ENCODE measurements at places on chromosomes 1 and 21.

GRCh38 chr1:162025541-162025940, 1.9 kb upstream of the OLFML2B start:
- no peak for DNase-seq

DNA sequence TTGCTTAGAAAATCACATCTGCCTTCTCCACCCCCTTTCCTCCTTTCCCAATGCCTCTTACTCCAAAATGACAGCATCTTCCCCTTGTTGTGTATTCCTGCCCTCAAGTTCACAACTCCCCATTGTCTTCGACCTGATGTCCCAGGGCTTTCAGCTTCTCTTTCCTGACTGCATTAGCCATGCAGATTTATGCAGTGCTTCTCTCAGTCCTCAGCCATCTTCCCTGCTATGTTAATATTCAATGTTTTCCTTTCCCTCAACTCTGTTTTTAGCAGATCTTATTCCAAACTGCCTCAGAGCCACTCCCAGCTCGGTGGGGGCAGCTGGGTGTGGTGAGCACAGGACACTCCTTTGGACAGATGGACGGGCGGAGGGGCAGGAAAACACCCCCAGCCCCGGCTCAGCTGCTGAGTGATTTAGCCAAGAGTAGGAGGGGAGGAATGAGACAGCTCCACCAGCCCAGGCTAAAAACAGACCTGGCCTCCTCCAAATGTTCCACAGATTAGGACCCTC, 71.0 kb downstream of the CD2 start:
- DNase-seq, result no peak

DNA sequence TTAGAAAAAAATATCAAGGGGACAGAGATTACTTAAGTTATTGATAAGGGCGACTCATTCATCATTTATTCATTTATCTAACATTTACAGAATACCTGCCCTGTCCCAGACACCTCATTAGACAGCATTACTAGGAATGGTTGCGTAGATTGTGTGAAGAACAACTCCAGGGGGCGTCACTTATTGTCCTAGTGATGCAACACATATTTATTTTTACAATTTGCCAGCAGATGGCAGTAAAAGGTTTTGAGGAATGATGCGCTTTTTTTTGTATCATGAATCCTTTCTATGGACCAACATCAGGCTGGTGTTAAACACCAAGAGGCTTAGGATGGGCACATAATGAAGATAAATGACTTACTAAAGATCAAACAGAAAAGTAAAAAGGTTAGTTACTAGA, 5.5 kb downstream of the NCAM2 start:
- DNase-seq, result no peak

DNA sequence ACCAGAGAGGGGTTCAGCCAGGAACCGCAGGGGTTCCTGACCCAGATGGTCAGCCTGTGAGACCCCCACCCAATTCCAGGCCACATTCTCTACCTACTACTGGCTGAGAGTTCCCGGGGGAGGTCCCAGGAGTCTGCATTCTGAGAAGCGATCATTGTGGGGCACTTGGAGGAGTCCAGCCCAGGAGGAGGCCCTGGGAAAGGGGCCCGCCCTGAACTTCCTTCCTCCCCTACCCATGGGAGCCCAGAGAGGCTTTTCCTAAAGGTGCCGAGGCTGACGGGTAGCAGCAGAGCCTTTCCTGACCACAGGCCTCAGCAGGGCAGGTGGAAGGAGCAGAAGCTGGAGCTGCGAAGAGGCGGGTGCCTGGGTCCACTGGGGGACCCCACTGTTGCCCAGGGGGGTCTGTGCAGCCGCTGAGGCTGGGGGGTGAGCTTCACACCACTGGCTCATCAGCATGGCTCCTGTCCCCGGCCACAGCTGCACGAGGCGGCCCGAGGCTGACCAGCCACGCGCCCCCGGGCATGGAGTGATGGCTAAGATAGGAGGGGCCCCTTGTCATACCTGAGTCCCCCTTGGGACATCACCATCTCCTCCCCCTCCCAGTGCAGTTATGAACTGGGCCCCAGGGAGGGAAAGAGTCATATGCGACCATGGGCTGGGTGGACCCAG, 127.7 kb downstream of the PRDM16 start:
- DNase-seq, result no peak

GRCh38 chr1:151893176-151893924, 16.0 kb downstream of the THEM4 start:
- no peak for DNase-seq

DNA sequence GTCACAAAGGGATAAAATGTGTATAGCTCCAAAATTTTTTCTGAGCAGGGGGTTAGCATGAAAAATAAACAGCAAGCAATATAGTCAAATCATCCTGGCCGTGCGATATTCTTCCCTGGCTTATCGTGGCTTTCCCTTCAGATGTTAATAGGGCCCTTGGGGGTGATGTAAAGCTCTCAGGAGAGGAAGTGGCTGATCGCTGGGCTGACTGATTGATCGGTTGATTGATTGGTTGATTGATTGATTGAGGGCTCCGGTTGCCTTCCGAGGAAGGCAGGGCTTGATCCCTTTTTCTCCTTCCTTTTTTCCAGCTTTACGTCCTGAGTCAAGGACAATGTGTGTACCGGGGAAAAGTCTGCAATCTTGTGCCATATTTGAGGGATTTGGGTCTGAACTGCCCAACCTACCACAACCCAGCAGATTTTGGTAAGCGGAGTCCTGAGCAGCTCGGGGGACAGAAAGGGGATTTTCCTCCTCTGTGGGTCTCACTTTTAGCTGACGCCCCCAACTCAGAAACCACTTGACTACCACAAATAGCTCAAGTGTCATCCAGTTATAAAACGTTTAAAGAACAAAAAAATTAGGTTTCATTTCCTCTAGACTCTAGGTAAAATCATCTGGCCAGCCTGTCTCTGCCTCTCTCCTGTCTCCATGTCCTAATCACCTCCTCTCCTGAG, 29.5 kb downstream of the TFF3 start:
- no peak for DNase-seq

GRCh38 chr1:16073490-16074119, at the start of gene FAM131C:
Gene FAM131C (minus strand): TSS chr1:16073651. CDS start chr1:16073442, 209 bp downstream.
- peak; percentile 26 for DNase-seq

DNA sequence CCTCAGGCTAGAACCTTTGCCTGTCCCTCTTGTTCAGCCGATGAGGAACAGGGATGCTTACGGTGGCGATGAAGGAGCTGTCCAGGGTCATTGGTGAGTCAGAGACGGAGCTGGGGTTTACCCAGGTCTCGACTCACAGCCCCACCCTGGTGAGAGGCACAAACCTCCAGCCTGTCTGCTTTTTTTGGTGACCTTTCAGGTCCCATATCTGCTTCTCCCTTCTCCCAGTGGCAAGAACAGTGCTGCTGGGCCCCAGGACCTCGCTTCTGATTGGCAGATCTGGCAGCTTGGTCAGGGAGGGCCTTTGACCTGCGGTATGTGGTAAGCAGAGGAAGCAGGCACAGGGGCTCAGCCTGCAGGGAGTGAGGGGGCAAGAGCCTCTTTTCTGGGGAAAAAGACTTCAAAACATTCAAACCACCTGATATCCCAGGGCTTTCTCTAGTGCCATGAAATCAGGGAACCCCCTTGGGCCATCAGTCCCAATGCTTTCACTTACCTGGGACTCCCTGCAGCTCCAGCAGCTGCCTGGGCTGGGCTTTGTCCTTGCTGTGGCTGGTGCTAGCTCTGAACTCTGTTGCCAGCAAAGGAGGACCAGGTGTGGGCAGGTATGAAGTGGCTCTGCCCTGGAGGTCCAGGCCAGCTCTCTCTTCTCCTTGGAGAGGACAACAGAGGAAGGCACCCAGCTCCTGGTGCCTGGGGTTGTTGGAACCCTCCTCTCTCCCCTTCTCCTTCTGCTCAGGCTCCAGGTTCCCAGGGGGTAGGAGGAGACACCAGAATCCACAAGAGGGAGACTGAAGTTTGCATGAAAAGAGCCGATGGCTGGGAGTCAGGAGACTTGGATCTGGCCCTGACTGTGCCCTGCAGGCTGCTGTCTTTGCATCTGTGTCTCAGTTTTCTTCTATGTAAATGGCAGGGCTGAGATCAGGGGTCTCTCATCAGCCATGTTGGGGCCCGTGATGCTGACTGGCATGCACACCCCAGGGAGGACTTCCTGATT, 41.4 kb downstream of the TRIM62 start:
- no peak for DNase-seq

DNA sequence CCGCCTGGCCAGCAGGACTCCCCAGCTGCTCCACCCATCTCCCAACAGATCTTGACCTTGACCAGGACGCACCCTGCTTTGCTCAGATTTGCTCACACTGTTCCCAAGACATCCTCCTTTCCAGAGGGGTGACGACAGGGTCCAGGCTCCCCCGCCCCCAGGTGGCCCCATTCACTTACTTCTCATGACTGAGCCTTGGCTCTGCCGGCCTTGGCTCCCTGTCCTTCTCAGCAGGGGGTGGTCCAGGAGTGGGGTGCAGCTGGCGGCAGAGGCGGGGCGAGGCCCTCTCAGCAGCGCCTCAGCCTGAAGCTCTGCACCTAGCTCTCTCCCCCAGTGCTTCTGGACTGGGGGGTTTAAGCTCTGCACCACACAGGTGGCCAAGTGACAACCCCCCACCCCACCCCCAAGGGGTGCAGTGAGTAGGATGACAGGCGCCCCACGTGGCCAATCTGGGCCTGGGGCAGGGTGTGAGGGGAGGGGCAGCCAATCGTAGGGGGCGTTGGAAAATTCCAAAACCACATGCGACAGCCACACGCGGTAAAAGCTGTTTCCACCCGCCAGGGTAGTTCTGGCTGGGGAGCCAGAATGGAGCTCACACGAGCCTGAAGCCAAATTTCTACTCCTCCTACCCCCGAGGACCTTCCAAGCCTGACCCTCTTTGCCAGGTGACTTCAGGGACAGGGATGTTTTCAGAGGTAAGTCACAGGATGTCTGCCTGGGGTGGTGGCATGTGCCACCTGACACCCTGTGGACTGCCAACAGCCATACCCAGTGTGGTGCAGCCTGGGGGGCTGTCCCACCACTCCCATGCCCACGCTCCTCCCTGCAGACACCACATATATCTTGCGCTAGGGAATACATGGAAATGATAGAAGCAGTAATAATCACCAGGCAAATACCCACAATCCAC, 5.6 kb downstream of the RORC start:
- DNase-seq, result peak; percentile 83

- no peak for DNase-seq
Measured at GRCh38 chr21:31992391-31992790, 119.6 kb downstream of the HUNK start.

DNA sequence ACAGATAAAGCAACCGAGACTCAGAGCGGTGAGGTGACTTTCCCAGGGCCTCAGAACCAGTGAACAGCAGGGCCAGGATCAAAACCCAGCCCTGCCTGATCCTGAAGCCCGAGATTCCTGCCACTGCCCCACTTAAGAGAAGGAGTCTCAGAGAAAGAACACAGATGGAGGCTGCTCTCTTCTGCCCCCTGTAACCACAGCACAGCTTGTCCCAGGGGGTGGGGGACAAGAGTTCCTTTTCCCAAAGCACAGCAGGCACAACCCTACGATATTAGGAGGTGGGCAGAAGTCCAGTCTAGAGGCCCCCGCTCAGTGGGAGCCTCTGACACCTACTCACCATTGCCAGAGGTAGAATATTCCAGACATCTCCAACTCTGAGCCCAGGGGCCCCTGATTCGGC, 24.0 kb upstream of the VWA5B1 start:
- DNase-seq, result no peak

- DNase-seq, result no peak
Measured at GRCh38 chr1:214957330-214958137, 125.0 kb upstream of the KCNK2 start.

GRCh38 chr1:33347650-33347992, 26.7 kb upstream of the A3GALT2 start:
- peak; percentile 58 for DNase-seq

GRCh38 chr1:49208712-49209111, 432.0 kb upstream of the BEND5 start:
- DNase-seq, result no peak

GRCh38 chr1:211947396-211948295, 87.7 kb downstream of the INTS7 start:
- no peak for DNase-seq

- DNase-seq, result no peak
Measured at GRCh38 chr21:41808094-41808493, 41.2 kb upstream of the RIPK4 start.

DNA sequence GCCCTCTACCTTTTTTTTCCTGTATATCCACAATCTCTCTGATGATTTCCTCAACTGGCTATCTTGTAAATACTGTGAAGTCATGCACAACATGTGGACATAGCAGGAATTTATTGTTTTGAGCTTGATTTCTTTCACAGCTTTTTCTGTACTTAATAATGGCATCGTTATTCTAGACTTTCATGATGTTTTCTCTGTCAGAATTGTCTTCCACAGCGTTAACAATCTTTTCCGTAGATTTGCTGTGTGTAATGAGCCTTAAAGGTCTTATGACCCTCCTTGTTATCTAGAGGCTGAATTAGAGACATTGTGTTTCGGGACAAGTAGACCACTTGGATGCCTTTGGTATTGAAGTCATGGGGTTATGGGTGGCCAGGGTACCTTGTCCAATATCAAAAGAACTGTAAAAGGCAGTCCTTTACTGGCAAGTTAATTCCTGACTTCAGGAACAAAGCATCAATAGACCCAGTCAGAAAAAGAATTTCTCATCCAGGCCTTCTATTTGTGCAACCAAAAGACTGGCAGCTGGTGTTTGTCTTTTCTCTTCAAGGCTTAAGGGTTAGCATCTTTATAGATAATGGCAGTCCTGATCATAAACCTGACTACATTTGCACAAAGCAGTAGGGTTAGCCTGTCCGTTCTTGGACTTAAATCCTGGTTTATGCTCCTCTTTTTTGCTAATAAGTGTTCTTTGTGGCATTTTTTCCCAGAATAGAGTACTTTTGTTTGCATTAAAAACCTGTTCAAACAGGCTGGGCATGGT, 30.1 kb upstream of the CHAF1B start:
- DNase-seq, result no peak

GRCh38 chr1:58996341-58997059, 212.7 kb upstream of the JUN start:
- no peak for DNase-seq

DNA sequence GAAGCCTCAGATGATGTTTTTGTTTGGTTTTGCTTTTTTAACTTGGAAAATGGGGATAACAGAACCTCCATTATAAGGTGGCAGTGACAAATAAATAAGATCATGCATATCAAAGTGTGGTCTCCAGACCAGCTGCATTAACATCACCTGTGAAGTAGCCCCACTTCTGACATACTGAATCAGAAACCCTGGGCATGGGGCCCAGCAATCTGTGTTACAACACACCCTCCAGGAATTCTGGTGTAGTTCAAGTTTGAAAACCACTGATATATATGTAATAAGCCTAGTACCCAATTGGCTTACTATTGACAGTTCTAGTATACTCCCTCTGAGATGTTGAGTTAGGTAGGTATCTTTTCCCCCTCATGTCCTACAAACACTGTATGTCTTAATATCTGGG, 24.1 kb upstream of the RNF19B start:
- no peak for DNase-seq

GRCh38 chr1:202639500-202639899, 70.8 kb downstream of the SYT2 start:
- DNase-seq, result no peak

DNA sequence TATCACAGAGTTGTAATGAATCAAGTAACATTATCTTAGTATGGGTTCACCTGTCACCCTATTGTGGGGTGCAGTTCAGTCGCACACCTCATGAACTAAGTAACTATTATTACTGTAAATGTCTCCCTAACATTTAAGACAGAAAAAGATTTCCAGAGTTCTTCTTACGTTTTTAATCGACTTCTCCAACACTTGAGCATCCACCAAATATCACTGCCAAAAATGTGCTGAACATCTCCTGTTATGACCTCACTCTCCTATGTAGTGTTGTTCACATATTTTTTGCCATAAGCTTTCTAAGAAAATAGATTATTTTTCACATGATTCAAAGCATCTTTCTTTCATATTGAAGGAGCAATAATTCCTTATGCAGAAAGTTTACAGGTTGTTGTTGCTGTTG, 1.3 kb downstream of the TTLL7 start:
- no peak for DNase-seq
